HuH-7 (cell line): ENCODE measurements at places on chromosomes 16 and 17.

GRCh38 chr16:50195276-50195675 lies 42.2 kb downstream of the TENT4B start:
- DNase-seq: no peak

DNA sequence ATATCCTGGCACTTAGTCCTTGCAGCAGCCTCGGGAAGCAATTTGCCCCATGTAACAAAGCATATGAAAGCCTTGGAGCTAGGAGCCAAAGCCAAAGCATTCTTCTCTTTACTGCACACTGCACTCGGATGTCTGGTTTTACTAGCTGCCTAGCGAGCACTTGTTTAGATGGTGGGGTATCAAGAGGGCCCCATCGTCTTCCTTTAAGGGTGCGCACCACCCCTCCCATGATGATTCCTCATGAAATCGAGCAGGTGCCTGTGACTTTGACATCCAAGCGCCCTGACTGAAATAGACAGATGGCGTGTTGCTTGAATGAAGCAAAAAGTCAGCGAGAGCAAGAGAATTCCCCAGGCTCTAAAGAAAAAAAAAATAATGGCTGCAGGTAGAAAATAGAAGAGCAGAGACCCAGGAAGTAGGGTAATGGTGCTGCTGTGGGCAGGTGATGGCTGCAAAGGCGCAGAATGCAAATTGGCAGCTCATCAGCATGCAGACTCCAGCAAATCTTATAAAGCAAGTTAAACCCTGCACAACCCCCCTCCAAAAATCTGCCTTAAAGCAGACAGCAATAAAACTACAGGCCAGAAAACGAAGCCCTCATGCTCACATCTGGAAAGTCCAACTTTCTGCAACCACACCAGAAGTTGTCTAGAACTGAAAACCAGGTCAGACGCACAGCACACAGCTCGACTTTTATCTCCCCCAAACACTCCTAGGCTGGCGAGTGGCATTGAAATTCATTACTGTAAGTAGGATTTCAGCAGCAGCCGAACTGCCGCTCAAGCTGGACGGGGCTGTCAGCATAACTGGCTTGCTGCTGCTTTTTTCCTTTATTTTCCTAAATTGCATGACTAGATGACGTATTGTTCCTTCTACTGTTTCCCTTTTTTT lies 384.3 kb downstream of the RBFOX1 start:
- DNase-seq: no peak

GRCh38 chr16:89052191-89052889 lies 41.3 kb upstream of the ACSF3 start:
- DNase-seq: no peak

GRCh38 chr16:938136-938535 lies 32.6 kb downstream of the LMF1 start:
- no peak for DNase-seq

DNA sequence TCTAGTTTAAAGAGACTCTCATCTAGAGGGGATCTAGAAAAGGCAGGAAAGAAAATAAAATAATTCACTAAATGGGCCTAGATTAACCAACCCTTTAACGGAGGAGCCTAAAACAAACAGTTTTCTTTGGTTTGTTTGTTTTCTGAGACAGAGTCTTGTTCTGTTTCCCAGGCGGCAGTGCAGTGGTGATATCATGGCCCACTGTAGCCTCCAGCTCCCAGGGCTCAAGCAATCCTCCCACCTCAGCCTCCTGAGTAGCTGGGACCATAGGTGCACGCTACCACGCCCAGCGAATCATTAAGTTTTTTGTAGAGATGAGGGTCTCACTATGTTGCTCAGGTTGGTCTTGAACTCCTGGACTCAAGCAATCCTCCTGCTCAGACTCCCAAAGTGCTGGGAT lies 122.3 kb upstream of the TOB1 start:
- DNase-seq: no peak

DNA sequence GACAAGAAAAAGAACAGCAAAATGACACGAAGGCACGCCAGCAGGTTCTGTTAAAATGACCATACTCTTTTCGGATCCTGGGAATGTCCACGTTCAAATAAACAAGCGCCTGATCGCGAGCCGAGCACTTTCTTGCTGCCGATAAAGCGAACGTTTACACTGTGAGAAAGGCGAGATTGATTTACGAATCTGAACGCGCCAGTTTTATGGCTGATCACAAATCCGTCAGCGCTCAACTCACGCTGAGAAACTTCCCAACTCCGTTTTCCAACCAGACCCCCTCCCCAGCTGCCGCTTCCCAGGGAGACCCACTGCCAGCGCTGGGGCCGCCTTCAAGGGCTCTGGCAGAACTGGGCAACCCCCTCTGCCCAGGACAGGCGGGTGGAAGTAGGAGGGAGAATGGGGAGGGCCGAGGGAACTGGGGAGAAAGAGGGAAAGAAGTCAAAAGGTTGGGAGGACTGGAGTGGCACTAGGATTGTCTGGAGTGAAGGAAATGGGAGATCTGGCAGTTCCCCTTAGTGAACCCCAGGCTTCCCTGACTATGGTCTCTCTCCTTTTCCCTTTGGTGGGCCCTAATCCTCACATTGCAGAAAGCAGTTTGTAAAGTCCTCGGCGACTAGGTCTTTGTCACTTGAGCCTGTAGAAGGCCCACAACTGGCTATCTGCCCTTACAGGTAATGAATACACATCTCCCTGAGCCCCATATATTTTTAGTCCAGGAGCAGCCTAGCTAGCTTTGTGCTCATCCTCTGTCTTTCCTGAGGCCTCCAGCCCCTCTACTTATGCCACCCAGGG lies 6.9 kb downstream of the HOXB4 start:
- DNase-seq: no peak

GRCh38 chr17:19716108-19717030 lies at the start of gene SLC47A2:
Gene SLC47A2, minus strand, starts transcription at chr17:19716584. Its CDS starts 29 bp downstream, at chr17:19716555.
- DNase-seq: no peak

GRCh38 chr16:3690980-3691720 lies 26.2 kb downstream of the TRAP1 start:
- no peak for DNase-seq

- DNase-seq: no peak
These were observed 37.1 kb downstream of the LCMT1 start for GRCh38 chr16:25148568-25149215.

- DNase-seq: no peak
These were observed 299.6 kb upstream of the CCL2 start for GRCh38 chr17:33955461-33955860.

GRCh38 chr16:56916571-56917403 lies 15.2 kb upstream of the HERPUD1 start:
- no peak for DNase-seq

GRCh38 chr17:79991924-79992648 lies 43.6 kb downstream of the TBC1D16 start:
- peak; percentile 65 for DNase-seq

DNA sequence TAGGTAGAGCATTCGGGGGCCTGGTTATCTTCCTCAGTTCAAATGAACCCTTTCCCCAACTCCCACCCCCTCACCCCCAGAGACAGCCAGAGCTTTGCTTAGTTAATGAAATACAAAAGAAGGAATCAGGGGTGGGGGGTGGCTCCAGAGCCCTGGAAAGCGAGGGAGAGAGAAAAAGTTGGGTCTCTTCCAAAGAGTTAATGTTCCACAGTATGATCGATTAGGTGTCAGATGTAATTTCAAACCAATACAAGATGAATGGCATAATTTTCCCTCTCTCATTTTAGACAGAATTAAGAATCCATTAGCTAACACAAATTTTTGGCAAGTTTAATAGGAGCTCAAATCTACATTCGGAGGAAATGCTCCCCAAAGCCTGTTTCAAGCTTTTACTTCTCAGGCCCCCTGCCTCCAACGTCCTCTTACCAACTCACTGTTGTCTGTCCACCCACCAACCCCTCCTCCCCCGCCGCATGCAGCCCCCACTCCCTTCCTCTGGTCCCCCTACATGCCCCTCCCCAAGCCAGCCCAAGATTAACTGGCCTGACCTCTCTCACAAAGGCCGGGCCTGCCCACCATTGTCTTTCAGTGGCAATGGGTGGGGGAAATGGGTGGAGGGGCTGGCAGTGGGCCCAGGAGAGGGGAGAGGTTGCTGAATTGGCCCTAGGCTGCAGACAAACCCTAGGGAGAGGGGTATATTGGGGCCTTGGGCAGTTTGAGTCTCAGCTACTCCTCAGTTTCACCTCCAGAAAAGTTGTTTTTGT lies 28.2 kb downstream of the NEUROD2 start:
- no peak for DNase-seq

DNA sequence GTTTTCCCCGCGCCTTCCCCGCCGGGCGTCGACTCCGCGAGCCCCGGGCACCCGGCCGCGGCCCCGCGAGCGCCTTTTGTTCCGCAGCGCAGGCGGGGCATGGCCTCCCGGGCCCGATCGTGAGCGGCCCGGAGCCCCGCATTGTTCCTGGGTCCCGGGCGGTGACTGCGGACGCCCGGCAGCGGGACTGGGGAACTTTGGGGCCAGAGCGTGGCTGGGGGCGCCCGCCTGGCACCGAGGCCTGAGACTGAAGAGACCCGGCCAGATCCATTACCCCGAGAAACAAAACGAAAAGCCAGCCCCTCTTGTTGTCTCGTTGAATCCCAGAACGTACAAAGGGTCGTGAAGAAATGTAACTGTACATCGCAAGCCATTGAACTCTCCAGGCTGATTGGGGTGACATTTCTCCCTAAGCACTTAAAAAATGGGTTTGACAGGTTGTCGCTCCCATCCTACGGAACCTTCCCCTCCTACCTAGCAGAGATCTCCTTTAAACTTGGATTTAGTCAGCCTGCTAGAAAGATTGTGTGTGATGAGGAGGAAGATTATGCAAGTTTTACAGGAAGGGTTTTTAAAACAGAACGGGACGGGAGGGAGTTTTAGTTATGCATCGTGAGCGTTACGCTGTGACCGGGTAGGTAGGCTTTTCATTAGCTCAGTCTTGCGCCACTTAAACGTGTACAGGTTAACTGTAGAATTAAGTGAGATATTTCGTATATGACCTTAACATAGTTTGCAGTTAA lies 825 bp downstream of the METTL9 start:
- DNase-seq: peak; percentile 16

GRCh38 chr17:8160224-8160577 lies 2.5 kb downstream of the VAMP2 start:
- DNase-seq: no peak

DNA sequence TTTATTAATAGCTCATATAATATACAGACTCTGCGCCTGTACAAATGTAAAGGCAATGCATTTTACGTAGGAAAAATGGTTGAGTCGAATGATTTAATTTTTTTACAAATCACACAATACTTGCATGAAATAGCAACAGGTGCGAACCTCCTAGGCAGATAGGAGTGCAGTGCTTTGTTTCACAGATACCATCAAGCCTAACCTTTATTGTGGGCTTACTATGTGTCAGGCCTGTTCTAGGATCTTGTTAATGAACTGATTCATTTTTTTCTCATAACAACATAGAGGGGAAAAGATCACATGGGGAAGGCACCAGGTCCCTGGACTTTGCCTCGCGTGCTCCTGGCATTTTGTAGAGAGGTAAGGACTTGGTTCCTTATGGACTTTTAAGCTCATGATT lies 107.8 kb downstream of the PRKCB start:
- no peak for DNase-seq

- no peak for DNase-seq
These were observed 2.2 kb downstream of the TMC8 start for GRCh38 chr17:78132767-78133178.

DNA sequence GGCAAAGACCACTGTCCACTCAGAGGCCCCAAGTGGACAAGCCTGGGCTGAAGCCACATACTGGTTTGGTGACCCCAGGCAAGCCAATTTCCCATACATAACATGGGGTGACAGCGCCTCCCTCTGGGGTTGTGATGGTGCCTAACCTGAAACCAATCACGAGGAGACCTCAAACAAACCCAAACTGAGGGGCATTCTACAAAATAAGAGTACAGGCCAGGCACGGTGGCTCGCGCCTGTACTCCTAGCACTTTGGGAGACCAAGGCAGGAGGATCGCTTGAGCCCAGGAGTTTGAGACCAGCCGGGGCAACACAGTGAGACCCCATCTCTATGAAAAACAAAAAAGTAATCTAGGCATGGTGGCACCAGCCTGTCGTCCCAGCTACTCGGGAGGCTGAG lies 3.6 kb downstream of the P2RX5 start:
- DNase-seq: no peak

DNA sequence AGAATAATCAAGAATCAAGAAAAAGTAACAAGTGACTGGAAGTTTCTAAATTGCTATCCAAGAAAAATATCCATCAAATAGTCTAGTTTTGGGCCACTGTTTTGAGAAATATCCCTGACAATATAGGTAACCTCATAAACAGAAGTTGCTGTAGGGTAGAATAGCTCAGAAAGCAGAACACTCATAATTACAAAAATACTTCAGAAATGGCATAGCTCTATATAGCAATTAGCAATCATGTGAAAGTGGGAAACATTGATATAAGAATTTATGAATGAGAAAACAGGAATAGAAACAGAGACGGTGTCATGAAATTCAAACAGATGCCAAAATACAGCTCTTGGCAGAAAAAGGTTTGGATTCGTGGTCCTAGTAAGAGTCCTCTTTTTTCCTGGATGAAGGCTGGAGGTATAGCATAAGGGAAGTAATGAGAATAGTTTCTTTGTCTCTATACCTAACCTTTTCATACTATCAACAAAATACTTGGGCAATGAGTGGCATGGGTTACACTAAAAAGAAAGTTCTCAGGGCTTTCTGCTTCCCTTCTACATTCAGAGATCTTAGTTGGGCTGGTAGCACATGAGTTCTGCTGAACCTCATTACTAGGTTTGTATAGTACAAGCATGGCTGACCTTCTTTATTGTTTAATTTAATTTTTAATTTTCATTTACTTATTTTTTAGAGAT lies 33.5 kb downstream of the SPAG9 start:
- DNase-seq: no peak

- DNase-seq: no peak
These were observed 5.9 kb upstream of the ADCY7 start for GRCh38 chr16:50260206-50261159.

DNA sequence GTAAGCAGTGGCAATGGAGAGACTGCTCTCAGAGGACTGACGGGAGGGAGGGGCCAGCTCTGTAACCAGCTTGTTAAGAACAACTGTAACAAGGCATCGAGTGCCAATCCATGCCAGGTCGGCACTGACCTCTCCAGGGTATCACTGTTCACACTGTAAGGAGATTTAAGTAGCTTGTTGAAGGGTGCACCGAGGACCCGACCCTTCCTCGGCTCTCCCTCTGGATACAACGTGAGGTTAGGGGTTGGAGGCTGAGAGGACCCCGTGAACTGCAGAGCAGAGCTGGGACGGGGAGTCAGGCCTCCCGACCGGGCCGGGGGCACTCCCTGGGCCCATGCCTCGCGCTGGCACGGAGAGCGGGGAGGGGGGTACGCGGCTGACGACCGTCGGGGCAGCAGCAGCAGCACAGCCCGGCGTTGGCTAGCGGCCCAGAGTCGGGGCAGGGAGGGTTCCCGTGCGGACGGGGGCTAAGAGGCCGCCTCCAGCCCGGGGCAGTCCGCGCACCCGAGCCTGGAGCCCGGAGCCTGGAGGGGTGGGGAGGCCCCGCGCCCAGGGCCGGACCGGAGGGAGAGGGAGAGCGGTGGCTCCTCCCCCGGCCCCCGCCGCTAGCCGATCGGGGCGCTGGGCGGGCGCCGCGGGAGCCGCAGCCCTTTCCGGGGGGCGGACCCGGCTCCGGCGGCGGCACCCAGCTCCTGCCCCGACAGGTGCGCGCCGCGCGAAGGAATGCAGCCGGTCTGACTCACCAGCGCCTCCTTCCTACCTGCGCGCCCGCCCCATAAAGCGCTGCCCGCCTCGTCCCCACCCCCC lies at the start of gene ITGB4:
TSS of gene ITGB4 (plus strand) at position 804 of the 807 bp plus-strand sequence. CDS start 3,245 bp downstream, outside the sequence.
- DNase-seq: peak; percentile 67

- DNase-seq: no peak
These were observed 16.7 kb upstream of the RAP1GAP2 start for GRCh38 chr17:2779545-2779944.

- no peak for DNase-seq
These were observed 319.5 kb upstream of the CA10 start for GRCh38 chr17:52477824-52478699.

GRCh38 chr16:84198401-84198800 lies 7.4 kb downstream of the ADAD2 start:
- DNase-seq: no peak

- no peak for DNase-seq
These were observed 207.9 kb downstream of the SNX29 start for GRCh38 chr16:12184419-12184917.
